ENCODE measurements at places on chromosomes 13 and 19.

DNA sequence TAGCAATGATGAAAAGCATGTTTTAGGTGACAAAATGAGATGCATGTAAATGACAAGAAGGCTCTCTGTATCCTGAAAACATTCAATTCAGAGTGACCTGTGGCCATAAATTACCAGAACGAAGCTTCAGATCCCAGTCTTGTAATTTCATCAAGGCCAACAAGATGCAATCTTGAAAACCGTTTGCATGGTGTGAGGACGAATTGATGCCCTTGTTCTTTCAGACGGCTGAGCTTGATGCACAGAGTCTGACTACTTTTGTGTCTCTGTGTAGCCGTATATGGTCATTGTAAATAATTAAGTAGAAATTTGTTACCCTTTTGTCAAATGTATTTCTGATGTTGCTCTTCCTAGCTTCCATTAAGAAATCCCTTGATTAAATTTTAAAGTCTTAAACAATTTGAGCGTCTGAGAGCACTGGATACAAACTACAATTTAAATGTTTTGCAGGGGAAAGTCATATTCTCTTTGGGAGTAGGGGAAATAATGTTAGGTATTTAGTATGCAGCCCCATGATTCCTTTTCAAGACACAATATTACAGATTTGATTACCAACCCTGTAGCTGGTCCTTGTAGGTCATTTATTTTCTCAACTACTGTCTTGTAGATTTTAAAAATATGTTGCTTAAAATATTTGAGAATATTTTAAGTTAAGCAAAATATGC lies 125.8 kb upstream of the PCDH9 start:
- DNase-seq, result no peak

DNA sequence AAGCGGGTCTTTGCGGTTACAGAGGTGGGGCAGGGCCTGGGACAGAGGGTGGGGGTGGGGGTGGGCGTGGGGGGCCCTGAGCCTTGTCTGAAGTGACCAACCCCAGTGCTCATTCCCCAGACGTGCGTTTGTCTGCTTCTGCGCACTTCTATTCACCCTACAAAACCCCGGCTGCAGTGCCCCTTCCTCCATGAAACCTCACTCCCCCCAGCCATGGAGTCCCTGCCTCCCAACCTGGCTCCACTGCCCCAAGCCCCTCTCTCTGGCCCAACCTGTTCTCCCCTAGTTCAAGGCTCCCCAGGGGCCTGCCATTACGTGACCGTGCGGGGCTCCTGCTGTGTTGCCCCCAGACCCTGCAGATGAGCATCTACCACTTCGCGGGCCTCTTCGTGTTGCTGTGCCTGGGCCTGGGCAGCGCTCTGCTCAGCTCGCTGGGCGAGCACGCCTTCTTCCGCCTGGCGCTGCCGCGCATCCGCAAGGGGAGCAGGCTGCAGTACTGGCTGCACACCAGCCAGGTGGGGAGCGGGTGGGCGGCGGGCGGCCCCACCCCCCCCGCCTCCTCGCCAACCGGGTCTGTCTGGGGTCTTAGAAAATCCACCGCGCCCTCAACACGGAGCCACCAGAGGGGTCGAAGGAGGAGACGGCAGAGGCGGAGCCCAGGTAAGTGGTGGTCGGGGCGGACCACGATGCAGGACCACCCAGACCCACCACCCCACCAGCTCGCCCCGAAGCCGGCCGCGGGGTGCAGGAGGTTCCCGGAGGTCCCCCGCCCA lies 8.2 kb downstream of the GRIN3B start:
- no peak for DNase-seq

DNA sequence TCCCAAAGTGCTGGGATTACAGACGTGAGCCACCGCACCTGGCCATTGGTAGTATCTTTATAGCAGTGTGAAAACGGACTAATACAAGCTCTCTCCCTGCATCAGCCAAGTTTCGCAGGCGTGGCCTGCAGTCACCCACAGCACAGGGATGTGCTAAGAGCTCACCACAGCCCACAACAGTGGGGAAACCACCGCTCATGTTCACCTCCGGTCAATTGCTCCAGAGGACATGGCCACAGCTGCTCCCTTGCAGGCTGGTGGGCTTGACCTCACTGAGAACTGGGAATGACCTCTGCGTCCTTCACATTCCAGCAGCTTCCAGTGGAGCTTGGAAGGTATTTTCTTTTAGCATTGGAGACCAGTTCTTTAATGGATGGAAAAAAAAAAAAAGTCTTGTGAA lies 156.4 kb downstream of the KCTD15 start:
- no peak for DNase-seq

DNA sequence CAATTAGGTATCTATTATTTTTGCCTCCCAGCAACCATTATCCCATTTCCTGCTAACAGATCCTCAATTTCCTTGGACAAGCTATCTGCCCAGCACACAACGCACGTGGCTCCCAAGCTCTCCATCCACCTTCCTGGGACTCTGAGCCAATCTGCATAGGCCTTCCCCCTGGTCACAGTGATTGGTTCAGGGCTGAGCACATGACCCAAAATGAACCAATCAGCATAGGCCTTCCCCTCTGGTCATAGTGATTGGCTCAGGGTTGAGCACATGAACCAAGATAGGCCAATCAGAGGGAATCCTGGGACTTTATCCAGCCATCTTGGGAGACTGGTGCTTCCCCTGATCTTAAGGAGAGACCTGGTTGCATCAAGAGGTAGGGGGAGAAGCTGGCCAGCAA lies 5.8 kb downstream of the CPAMD8 start:
- no peak for DNase-seq

DNA sequence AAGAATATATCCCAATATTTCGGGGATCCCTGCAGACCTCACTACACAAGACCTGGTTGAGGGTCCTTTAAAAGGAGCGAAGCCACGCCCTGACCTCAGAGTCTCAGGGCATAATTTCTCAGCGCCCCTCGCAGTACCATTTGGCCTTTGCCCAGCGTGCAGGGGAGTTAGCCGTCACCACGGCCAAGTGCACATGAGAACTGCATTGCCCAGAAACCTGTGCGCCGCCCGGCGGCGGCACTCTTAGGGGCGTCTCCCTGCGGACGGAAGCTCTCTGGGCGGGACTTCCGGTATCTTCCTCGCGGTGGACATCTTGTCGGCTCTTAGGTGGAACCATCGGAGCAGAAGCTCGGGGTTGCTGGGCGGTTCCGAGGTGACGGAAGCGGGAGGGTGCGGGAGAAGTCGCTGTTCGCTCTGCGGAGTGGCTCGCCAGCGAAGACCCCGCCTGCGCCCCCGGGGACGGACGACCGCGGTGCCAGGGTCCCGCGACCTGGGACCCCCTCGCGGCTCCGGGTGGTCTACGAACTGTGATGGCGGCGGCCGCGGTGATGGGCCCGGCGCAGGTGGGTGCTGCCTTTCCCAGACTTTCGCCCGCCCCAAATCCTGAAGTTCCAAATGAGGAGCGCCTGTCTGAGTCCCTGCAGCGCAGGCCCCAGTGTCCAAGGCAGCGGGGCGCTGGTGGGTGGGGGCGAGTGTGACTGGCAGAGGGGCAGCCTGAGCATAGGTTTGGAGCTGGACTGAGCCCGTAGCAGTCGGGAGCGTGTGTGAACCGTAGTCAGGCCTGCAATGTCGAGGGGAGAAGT lies at the start of gene ZNF134:
ZNF134 (plus strand) TSS at position 302 of the 803 bp plus-strand sequence. CDS start 5,227 bp downstream, outside the sequence.
- peak; percentile 91 for DNase-seq

- DNase-seq, result no peak
These were observed at the start of gene IGFL3 for GRCh38 chr19:46124638-46125115. Gene IGFL3, minus strand, starts transcription at chr19:46124688. Its CDS starts 39 bp downstream, at chr19:46124649.

DNA sequence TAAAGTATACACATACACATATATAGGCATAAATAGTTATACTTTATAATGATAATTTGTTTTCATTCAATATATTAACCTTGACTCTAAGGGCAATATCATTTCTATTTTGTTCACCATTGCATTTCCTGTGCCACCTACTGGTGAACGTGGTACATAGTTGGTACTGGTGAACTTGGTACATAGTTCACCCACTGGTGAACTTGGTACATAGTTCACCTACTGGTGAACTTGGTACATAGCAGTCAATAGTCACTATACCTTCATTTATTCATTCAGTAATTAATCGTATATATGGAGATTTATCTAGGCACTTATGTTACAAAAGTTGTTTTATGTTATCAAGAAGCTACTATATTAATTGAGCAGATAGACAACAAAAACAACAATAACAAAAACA lies 172.6 kb upstream of the ATXN8OS start:
- DNase-seq, result no peak

- DNase-seq, result no peak
These were observed 833.0 kb downstream of the DIAPH3 start for GRCh38 chr13:59330764-59331163.

DNA sequence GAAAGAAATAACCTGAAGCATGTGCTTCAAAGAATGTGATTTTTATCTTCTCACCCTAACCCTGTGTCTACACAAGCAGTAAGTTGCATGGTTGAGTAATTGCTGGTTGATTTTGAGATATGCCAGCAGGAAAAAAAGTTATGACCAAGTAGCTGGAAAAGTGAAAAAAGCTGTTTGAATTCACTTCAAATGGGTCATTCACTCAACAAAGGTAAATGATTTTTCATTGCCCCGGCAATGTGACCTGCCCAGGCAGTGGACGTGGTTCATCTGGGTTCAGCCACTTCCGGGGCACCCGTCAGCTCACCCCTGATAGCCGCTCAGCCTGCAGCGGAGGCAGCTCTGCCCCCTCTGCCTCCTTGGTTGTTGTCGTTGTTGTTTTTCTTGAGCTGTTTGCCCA lies 18.5 kb downstream of the TNFRSF19 start:
- DNase-seq, result no peak

DNA sequence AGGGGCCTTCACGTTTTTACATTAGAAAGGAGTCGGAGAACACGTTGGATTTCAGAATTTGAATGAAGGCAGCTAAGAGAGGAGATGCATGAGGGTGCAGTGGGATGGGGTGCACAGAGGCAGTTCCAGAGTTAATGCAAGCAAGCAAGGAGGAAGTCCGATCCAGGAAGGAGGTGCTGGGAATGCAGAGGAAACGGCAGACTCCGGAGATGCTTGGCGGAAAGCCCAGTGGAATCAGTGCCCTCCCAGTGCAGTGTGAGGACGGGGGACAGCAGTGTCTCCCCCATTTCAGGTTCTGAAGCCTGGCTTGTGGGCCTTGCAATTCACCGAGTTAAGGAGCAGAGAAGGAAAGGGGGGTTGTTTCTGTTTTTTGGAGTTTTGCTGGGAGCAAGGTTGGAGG lies 100.4 kb downstream of the COL4A2 start:
- DNase-seq, result no peak

GRCh38 chr19:15330801-15331418 lies 1.4 kb downstream of the BRD4 start:
- no peak for DNase-seq

DNA sequence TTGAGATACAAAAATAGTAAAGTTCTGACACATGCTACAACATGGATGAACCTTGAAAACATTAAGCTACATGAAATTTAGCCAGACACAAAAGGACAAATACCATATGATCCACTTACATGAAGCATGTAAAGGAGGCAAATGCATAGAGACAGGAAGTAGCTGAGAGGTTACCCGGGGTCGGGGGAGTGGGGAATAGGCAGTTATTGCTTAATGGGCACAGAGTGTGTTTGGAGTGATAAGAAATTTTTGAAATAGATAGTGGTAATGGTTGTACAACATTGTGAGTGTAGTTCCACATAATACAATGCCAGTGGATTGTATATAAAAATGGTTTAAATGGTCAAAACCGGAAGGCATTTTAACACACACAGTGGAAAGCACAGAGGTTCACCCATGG lies 4.3 kb downstream of the N4BP2L1 start:
- DNase-seq, result no peak

GRCh38 chr13:109400209-109400608 lies 386.2 kb downstream of the IRS2 start:
- no peak for DNase-seq

DNA sequence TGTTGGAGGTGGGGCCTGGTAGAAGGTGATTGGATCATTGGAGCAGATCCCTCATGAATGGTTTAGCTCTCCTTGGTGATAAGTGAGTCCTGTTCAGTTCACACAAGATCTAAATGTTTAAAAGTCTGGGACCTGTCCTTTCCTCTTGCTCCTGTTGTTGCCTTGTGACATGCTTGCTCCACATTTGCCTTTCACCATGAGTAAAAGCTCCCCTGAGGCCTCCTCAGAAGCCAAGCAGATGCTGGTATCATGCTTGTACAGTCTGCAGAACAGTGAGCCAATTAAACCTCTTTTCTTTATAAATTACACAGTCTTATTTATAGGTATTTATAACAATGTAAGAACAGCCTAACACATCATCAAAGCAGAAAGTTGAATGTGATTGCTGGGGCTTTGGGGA lies 24.2 kb upstream of the RFC3 start:
- DNase-seq, result no peak

- DNase-seq, result no peak
These were observed 22.2 kb downstream of the SOHLH2 start for GRCh38 chr13:36192166-36192565.

DNA sequence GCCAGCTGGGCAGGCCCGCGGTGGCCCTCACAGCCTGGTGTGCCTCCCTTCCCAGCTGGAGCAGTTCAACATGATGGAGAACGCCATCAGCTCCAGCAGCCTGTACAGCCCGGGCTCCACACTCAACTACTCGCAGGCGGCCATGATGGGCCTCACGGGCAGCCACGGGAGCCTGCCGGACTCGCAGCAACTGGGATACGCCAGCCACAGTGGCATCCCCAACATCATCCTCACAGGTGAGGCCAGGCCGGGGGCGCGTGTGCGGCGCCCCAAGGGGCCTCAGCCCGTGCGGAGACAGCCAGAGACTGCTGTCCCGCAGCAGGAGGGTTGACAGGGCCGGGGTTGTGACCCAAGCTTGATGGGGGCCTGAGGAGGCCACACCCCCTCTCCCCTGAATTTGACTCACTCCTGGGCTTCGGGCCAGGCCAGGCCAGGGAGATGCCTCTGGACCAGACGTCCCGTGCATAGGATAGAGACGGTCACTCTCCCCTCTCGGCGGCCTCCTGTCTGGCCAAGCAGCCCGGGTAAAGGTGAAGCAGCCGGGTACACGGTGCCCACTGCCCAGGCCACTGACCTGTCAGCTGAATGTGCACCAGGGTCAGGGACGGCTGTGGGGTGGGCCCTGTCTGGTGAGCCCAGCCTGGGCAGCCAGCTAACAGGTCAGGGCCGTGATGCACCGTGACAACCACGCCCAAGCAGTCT lies 15.4 kb downstream of the COMP start:
- DNase-seq, result no peak

GRCh38 chr19:46974181-46974580 lies 45.5 kb upstream of the NPAS1 start:
- DNase-seq, result no peak

- no peak for DNase-seq
These were observed 63.4 kb upstream of the LRCH1 start for GRCh38 chr13:46489586-46490023.

DNA sequence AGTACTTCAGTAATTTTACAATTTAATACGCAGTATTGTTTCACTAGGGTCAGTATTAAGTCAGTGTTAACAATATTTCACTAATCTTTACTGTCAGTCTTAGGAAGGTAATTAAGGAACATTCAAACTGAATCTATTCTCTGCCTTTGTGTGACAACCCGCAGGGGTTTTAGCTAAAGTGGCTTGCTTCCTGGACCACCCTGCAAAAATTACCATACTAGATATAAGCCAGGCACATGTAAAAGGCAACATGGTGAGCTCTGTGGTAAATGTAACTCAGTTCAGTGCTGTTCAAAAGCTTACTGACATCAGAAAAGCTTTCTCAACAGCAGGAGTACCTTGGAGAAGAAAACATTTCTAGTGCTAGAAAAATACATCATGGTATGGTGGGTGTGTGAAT lies 116.7 kb downstream of the FREM2 start:
- DNase-seq, result no peak

GRCh38 chr13:39540929-39541605 lies 61.9 kb downstream of the LHFPL6 start:
- no peak for DNase-seq

GRCh38 chr19:19064811-19065745 lies 1.3 kb downstream of the SLC25A42 start:
- DNase-seq, result peak; percentile 31

- peak; percentile 59 for DNase-seq
These were observed 7.9 kb downstream of the PIP5K1C start for GRCh38 chr19:3692141-3693024.

All from stimulated activated CD4-positive, alpha-beta T cell treated with anti-CD3 and anti-CD28 coated beads, Interleukin-4, amount 100 ng/mL, for 1 hour (primary cell).